ENCODE measurements at places on chromosomes 1 and 21.

DNA sequence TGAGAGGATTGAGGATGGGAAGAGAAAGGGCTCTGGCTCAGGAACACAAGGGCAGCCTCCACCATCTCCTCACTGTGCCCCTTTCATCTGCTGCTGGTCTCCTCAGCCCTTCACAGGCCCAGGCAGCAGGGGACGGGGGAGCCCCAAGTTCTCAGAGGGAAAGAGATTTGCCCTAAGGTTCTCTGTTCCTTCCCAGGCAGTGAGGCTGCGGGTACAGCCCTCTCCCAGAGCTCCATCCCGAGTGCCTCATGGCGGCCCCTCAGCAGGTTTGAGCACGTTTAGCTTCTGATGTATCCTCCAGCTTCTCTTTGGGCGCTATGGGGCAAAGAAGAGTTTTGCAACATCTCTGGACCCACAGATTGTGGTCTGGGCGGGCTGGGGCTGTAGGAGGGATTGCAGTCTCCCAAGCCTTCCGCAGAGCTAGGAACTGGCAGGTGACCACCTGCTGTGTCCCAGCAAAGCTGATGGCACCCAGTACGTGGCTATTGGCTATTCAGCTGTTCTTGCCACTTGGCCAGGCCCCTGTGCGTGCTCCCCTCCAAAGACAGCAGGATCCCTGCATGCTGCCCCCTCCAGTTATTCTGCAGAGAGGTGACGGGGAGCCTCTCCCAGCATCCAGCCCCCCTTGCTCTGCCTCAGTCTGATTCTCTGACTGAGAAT, 10.1 kb downstream of the DISP3 start:
- no peak for DNase-seq

DNA sequence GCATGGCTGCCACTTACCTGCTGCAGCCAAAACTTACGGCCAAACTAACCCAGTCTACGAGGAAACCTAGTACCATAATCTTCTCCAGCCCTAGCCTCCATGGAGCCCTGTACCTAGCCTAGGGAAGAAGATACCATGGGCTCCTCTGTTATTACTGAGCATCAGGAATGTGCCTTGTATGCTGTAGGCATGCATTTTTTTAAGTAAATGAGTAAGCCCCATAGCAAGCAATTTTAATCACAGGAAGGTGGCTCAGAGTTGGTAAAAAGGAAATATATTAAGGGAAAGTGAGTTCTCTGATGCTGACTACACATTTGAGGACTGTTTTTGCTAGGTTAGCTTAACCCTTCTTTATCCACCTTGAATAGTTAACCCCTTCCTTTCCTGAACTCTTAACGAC, 21.2 kb downstream of the NFASC start:
- no peak for DNase-seq

GRCh38 chr1:109392788-109393616, 4.7 kb downstream of the SORT1 start:
- DNase-seq = no peak

- DNase-seq = no peak
These were observed 462.8 kb downstream of the PTPRC start for GRCh38 chr1:199101635-199102034.

DNA sequence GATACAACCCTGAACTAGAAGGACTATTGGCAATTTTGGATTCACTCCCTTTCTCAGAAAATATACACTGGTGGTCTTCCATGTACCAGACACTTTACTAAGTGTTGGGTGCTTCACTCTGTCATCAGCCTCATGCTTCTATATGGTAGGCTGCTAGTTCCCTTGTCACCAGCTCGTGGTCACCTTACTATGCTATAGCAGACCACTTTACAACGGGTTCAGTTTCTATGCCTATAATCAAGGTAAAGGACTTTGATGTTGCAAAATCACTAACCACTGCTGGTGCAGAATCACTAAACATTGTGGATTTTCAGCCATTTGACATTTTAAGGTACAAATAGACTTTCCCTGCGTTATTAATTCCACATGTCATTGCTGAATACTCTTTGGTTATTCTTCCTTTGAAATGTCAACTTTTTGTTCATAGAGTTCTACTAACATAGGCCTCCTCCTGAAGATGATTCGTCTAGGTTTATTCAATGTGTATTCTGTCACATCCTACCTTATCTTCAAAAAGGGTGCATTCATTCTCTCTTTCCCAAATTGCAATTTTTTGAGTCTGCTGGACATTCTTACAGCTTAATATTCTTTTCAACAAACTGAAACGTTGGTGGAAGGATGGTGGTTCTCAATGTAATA, 78.3 kb downstream of the LRRC8C start:
- DNase-seq = no peak

DNA sequence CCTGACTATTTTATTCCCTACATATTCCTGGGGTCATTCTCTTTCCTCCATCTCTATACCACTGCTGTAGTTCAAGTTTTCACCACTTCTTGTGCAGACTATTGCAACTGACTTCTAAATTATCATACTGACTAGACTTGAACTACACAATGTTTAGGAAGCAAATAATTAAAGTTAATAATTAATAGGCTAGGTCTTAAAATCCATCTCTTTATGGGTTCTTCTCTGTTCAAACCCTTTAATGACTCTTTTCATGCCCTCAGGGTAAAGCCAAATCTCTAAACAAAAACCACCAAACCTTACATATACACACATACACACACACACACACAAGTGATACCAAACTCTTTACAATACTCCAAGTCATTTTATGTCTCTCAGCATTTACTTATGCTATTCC, 22.3 kb upstream of the MOB3C start:
- DNase-seq = no peak

- peak; percentile 29 for DNase-seq
These were observed 253.5 kb downstream of the AKT3 start for GRCh38 chr1:243596431-243597062.

GRCh38 chr1:239558991-239559390, 172.6 kb downstream of the CHRM3 start:
- no peak for DNase-seq

- no peak for DNase-seq
These were observed 64.1 kb downstream of the PEX14 start for GRCh38 chr1:10538646-10539355.

GRCh38 chr1:9347095-9347850, 54.6 kb downstream of the SPSB1 start:
- no peak for DNase-seq

DNA sequence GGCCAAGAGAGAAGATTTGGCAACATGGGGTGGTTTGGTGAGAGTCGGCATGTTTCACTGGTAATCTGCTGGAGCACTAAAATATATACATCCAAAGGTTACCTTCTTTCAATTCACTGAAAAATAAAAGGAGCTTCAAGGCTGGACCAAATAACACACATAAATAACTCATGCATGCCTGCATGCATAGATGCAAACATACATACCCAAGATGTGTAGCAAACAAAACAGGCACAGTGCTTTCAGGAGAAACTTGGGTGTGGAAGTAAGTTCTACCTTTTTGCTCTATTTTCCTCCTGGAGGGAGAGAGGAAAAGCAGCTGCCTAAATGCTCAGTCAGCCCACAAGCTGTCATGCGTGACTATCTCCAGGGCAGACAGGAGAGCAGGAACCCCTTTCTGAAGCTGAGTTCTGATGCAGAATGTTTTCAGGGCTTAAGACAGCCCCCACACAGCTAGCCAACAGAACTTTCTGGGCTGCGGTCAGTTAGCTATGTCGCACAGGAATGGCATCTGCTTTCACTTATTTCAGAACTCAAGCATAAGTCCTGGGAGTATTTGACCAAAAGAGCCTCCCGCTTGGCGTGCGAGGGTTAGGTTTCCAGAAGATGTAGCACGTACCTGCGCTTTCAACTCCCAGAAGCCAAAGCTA, 166.2 kb downstream of the TOMM20 start:
- DNase-seq = no peak

GRCh38 chr1:214101246-214101645, 113.5 kb downstream of the PROX1 start:
- no peak for DNase-seq

DNA sequence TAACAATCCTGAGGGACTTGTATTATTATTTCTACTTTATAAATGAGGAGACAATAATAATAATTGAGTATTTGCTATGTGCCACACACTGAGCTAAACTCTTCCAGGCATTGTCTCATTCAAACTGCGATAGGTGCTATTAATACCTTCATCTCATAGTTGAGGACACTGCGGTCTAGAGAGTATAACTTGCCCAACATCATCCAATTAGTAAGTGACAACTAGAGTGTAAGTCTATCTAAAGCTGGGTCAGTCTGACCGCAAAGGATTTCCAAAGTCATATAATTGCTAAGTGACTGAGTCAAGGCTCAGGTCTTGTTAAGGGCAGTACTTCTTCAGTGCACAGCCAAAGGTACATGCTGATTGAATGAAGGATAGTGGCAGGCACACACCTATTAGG, 9.7 kb downstream of the BCL9 start:
- DNase-seq = no peak

- no peak for DNase-seq
These were observed 46.8 kb downstream of the XCL1 start for GRCh38 chr1:168623003-168623828.

- no peak for DNase-seq
These were observed 1.4 kb downstream of the CLCC1 start for GRCh38 chr1:108961752-108962486.

- no peak for DNase-seq
These were observed 44.7 kb downstream of the ZNF326 start for GRCh38 chr1:90039652-90040051.

DNA sequence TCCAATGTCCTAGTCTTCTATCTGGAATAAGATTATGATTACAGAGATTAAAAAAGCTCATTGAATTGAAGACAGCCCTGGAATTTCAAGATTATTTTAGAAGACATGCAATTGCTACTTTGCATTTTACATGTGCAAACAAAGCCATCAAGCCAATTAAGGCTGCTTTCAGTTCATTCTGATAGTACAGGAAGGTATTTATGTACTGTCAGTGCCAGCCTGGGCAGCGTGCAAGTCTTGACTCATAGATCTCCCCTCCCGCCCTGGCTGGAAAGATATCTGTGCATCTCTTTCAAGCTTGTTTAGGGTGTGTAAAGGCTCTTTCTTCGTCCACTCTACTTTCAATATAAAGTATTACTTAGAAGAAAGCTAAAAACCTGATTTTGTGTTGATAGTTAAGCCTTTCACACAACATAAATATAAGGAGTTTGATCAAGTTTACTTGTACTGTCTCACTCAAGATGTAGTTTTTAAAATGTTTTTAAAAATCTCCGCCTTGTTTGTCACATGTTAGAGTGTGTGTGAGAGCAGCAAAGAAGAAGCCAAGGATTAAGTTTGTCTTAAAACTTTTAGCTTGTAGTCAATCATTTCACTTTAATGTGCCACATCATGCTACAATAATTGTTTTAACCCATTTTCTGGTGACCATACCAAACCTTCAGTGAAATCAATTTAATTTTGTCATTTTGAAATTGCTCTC, 13.6 kb upstream of the LYPLAL1 start:
- DNase-seq = no peak

DNA sequence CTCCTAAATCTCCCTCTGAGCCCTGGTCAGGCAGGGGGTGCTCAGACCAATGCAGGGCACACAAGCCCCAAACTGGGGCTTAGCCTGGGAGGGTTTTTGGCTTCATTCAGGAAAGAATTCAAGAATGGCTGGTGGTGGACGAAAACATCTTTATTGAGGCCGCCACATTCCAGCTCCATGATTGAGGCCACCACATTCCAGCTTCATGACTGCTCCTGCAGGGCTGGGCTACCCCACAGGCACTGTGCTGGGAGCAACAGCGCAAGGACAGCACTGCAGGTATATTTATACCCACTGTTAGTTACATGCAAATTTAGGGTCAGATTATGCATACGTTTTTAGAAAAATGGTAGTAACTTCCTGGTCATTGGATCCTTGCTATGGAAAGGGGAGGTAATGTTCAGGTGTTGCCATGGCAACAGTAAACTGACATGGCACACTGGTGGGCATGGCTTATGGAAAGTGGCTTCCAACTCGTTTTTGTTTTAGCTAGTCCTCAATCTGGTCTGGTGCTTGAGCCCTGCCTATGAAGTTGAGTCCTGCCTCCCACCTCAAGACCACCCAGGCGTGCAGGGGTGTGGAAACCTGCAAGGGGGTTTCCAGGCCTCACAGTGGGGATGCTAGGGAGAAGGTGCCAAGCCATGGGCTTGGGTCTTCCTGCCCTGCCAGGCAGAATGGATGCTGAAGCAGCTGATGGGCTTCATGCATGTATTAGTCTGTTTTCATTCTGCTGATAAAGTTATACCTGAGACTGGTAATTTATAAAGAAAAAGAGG, 348.7 kb upstream of the AJAP1 start:
- no peak for DNase-seq

- no peak for DNase-seq
These were observed 150.7 kb downstream of the BACH1 start for GRCh38 chr21:29449306-29449950.

DNA sequence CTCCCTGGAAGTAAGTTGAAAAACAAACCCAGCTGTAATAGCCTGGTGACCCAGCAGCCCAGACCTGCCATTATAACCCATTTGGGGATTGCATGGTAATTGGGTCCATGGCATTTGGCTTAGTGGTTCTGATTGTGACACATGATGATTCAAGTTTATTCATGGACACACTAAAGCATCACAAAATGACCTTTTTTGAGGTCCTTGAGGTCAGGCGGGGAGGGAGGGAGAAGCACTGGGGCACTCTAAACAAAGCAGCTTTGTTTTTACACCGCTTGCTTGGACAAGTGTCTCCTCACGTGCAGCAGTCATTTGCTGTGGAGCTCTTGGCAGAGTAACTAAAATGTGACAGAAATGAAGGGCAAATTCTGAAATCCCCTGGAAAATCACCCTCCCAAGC, 241.0 kb upstream of the SGIP1 start:
- no peak for DNase-seq

GRCh38 chr1:240936911-240937668, 325.1 kb upstream of the GREM2 start:
- no peak for DNase-seq

DNA sequence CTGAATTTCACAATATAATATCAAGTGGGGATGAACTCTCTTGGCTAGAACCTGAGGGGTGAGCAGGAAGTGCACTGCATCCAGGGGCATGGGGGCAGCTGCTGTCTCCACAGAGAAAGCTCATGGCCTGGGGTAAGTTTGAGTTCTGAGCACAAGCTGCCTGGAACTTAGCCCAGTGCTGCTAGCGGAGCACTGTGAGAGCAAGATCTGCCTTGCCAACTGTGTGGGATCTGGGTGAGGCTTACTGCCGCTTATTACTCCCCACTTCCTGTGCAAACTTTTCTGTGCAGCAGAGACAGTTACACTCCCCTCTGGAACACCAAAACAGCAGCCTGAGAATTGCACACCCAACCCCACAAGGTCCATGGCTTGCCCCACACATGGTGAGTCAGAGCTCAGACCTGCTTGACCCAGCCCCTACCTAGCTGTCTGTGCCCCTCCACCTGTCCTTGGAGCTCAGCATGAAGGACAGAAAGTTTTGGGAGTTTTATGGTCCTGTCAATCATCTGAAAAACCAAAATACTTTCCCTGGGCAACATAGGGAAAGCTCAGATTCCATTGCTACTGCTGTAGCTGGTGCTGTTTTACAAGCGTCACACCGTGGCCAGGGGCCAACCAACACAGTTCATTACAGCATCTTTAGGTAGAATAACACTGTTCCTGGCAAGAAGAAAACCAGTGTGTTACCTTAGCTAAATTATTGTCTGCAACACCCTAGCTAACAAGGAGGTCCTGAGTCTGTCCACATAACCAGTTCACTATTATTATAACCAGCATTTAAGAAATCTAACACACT, 762.1 kb upstream of the NEGR1 start:
- DNase-seq = no peak
